ENCODE measurements at places on chromosomes 2 and 18.

GRCh38 chr2:16729335-16729734 lies 63.7 kb upstream of the CYRIA start:
- DNase-seq, result no peak

- no peak for DNase-seq
Measured at GRCh38 chr18:13494871-13495445, 231.4 kb downstream of the FAM210A start.

- no peak for DNase-seq
Measured at GRCh38 chr18:79210002-79210910, 141.1 kb downstream of the ATP9B start.

GRCh38 chr2:68438455-68439303 lies 28.4 kb downstream of the FBXO48 start:
- DNase-seq, result no peak

- DNase-seq, result no peak
Measured at GRCh38 chr2:189179570-189179950, at the start of gene COL5A2. Gene COL5A2 (minus strand): TSS chr2:189179761. CDS start chr2:189179604, 157 bp downstream.

DNA sequence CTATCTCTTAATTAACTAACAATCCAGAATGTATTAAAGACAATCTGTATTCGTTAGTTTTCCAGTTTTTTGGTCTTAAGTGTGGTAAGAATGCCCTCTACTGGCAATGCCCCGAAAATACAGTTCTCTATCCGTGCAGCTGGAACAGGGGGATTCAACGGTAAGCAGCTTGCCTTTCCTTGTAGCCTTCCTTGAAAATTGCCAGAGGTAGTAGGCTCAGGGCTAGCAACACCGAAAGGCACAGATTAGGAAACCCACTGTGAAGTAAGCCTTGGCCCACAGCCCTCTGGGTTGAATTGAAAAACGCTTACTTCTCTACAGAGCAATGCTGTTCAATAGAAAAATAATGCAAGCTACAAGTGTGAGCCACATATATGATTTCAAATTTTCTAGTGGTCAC lies 17.1 kb upstream of the VPS4B start:
- peak; percentile 67 for DNase-seq

DNA sequence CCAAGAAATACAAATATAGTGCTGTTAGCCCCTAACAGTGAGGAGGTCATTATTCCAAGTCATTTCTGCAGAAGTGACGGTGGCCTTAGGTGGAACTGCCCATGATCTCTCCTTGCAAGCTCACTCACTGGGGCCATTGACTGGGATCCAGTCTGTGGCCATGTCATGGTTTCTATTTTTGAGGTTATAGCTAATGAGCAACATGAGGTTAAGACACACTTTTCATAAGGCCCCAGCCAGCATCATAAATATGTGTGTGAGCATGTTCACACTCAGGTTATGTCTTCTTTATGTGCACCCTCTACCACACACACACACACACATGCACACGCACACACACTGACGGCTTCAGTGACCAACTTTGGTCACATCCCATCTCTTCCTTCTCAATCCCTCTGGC lies 484 bp downstream of the AFF3 start:
- DNase-seq, result no peak

DNA sequence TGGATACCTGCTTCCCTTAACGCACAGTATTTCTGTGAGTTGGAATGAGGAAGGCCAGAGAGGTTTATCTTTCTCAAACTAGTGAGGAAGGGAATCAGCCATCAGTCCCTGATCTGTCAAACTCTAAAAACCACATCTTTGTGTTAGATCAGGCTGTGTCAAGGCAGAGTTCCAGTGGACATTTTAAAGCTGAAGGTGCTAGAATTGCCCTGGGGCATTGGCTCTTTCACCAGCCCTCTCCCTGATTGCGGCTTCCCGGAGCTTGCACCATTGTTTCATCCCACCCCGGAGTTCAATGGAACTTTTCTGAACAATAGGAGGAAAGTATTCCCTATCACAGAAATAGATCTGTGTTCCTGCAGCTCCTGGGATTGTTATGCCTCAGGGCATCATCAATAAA lies 110.2 kb downstream of the RNF144A start:
- DNase-seq, result no peak

DNA sequence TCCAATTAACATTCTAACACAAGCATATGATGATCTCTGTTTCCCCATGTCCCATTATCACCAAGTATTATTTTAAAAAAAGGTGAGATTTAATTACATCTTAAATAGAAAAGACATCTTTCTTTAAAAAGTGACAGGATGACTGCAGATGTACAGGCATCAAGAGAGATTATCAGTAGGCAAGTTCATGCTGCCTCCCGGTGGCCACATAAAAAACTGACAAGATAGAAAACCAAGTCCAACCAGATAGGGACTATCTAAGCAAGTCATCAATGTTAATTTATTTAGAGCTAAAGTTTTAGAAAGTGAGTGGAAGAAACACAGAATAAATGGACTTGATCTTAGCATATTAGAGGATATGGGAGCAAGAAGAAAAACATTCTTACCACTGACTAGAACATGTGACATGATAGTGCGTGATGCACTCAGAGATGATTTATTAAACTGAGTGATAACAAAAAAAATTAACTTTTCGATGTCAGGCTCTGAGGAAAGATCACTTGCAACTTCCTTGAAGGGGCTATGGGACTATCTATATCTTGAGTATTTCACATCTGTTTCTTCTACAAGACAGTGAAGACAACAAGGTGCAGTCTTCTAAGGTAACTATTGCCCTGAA lies 5.4 kb upstream of the TDRD15 start:
- DNase-seq, result peak; percentile 34

GRCh38 chr18:30908381-30908780 lies 134.2 kb downstream of the DSC3 start:
- DNase-seq, result no peak

DNA sequence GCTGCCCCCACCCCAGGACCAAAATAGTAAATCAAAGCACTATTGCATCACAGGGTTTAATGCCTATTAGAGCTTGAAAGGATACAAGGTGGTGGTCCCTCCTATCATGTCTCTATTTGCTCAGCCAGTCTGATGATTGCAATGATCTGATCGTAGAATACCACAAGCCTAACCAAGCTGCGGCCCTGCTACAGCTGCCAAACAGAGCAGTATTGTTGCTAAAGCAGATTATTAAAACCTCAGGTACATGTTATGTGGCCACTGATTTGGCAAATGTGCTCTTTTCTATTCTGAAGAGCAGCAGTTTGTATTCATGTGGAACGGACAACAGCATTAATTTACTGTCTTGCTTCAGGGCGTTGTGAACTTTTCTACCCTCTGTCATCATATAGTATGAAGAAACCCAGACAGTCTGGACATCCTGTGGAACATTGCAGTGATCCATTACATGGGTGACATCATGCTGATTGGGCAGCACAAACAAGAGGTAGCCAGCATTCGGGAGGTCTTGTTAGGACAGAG lies 8.4 kb upstream of the VAPA start:
- no peak for DNase-seq

DNA sequence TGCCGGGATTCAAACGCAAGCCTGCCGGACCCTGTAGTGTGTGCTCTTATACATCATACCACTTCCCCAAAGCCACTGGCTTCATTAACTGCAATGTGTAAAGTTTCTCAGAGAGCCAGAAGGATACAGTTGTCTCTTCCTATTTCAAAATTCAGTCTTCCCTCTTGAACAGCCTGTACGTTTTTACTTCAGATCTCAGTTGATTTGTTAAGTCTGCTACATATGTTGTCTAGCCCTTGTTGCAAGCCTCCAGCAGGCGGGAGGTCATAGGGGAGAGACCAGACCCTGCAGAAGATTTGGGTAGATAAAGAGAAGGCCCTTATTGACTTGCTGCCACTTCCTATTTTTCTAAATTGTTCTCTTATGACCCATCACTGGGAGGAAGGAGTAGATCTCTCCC lies 56.2 kb downstream of the ARHGEF33 start:
- no peak for DNase-seq

DNA sequence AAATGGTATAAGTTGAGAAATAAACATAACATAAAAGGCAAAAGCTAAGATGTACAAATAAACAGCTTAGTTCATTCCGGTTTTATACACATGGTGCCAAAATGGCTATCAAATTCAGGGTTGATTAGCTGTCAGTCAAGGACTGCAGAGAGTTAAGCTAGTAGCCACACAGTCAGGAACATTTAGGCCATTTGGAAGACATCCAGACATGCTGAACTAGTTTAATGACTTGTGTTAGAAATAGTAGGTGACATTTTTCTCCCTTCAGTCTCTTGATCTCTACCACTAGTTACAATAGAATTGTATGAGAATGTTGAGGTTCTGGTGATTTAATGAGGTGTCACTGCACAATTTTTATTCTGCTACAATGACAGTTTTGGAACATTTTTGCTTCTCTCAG lies 394.4 kb upstream of the SPHKAP start:
- no peak for DNase-seq

DNA sequence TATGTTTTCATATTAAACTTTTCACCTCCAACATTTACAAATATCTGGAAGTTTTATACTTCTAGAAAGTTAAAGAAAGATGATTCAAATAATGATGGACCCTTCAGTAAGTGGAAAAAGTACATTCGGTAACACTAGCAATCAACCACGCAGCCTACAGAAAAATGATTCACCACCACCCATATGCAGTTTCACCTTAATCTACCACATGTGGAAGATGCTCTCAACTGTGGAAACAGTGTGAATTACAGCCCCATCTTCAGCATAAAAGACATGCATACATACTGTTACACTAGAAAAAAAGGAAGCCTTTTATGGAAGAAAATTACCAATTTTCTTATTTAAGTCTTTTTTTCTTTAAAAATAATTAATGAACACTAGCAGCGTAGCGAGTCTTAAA lies 1.1 kb downstream of the SLC38A11 start:
- no peak for DNase-seq

- DNase-seq, result no peak
Measured at GRCh38 chr2:42757981-42758740, 5.8 kb downstream of the OXER1 start.

DNA sequence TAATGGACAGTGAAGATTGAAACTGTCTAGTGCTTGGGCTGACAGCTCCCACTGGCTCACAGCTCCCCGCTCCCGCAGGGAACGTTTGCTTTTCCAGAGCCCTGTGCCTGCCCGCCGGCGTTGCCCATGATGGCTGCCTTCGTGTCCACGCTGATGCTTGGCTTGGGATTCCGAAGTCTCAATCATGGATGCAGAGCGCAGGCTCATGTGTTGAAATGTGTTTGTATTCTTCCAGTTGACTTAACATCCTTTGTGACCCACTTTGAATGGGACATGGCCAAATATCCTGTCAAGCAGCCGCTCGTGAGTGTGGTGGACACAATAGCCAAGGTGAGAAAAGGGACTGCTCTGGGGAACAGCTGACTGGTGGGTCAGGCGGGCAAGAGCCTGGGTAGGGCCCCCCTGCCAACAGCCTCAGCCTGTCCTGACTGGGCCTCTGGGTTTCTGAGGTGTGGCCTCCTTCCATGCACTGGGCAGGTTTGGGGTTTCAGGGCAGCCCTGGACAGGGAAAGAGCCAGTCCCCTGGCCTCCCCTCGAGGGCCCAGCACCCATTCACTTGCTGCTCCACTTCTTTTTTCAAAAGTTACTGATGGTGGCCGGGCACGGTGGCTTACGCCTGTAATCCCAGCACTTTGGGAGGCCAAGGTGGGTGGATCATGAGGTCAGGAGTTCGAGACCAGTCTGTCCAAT lies 42.8 kb downstream of the ATP6V1C2 start:
- DNase-seq, result no peak

- no peak for DNase-seq
Measured at GRCh38 chr18:64116571-64117175, 32.2 kb downstream of the LINC00305 start.

- no peak for DNase-seq
Measured at GRCh38 chr2:54271843-54272627, 16.0 kb upstream of the TSPYL6 start.

DNA sequence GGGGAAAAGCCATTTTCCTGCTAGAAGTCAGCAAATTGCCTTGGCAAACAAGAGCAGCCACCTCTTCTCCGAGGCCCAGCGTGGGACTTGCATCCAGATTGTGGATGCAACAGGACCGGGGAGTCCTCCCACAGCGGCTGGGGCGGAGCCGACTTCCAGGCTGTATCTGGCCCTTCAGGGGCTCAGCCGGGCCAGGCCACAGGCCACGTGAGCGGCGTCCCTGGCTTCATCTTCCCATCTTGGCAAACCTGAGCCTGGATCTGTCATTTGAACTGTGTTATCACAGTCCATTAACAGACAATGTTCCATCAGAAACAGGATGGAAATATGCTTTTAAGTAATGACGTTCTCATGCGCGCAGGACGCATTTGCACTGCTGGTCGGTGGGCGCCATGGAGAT lies 483.5 kb upstream of the SALL3 start:
- no peak for DNase-seq

DNA sequence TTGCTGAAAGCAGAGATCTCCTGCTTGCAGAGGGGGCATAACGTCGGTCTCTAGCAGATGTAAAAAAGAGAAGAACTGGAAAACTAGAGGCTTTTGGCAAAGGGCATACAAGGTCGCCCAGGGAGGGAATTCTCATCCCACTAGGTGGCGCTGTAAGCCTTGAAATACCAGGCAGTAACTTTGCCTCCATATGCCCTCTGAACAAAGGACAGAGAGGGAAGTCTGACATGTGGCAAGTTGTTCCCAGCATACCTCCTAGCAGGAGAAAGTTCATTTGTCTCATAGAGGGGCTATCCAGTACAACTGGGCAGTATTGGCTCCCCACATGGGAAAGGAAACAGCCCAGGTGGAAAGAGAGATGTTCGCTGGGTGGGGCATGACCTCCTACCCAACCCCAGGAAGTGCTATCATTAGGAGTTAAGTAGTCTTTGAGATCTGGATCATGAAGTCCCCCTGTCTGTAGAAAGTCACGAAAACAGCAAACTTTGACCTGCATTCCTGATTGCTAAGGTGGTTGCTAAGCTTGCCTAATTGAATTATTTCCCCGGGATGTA lies 39.9 kb downstream of the STK17B start:
- DNase-seq, result peak; percentile 76

DNA sequence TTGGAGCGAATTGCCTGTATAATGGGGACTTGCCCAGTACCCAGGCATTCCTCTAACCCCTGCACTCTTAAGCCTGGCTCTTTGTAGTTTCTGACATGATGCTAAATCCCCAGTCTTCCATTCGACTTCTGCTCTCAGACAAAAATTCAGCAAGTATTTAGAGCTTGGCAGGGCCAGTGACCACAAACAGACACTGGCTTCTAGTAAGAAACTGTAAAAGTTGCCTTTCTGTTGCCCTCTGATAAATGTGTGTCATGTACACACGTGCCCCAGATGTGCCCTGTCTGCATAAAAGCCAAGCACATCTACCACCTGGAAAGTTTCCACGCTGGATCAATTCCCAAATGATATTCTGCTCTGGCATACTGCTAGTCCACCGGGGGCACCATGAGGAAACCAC lies 18.0 kb downstream of the PAX3 start:
- no peak for DNase-seq

GRCh38 chr18:75429975-75430374 lies 2.5 kb upstream of the SMIM21 start:
- DNase-seq, result no peak

DNA sequence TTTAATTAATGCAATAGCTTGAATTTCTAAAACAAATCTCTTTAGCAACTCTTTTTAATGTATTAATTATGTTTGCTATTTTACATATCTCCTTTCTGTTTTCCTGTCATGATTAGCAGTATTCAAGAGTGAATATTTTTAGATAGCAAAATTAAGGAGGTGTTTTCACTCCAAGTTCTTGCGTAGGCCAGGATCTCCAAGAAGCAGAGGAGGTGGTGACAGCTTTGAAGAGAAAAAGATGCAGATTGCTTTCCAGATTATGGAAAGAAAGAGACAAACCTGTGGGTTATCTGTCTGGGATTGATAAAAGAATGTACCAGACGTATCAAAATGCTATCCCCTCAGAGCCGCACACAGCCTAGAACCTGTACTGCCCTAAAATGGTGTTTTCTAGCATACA lies 163.5 kb upstream of the FAM98A start:
- no peak for DNase-seq
